ENCODE measurements at places on chromosomes 13 and 19.

- DNase-seq: no peak
These were observed 25.0 kb downstream of the LRCH1 start for GRCh38 chr13:46577696-46578589.

DNA sequence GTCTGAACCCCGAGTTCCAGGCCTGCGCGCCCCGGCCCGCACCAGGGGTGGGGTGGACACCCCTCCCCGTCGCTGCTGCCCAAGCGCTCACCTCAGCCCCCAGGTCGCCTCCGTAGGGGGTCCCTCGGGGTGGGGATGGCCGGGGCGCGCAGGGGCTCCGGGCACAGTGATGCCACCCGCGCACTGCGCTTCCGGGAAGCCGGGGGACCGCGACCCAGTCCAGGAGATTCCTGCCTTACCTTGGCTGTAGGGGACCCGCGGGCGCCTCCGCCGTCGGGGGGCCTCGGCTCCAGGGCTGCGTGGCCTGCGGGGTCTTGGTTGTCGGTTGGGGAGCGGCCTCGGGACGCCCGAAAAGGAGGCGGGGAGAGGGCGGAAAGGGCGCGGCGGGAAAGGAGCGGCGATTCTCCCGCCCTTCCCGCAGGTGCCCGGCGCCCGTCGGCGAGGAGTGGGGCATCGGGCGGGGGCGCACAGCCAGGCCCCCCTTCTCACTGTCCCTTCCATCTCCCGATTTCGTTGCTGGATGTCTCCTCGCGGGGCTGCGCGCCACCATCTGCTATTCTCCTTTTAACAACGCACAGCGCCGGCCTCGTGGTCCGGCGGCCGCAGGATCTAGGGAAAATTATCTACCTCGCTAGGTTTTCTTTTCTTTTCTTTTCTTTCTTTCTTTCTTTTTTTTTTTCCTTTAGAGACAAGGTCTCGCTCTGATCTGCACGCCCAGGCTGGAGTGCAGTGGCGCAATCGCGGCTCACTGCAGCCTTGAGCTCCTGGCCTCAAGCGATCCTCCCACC, at the start of gene KEAP1:
Gene KEAP1 (minus strand): TSS at position 355 of the 788 bp plus-strand sequence. CDS start 3,323 bp downstream, outside the sequence.
- DNase-seq: no peak

DNA sequence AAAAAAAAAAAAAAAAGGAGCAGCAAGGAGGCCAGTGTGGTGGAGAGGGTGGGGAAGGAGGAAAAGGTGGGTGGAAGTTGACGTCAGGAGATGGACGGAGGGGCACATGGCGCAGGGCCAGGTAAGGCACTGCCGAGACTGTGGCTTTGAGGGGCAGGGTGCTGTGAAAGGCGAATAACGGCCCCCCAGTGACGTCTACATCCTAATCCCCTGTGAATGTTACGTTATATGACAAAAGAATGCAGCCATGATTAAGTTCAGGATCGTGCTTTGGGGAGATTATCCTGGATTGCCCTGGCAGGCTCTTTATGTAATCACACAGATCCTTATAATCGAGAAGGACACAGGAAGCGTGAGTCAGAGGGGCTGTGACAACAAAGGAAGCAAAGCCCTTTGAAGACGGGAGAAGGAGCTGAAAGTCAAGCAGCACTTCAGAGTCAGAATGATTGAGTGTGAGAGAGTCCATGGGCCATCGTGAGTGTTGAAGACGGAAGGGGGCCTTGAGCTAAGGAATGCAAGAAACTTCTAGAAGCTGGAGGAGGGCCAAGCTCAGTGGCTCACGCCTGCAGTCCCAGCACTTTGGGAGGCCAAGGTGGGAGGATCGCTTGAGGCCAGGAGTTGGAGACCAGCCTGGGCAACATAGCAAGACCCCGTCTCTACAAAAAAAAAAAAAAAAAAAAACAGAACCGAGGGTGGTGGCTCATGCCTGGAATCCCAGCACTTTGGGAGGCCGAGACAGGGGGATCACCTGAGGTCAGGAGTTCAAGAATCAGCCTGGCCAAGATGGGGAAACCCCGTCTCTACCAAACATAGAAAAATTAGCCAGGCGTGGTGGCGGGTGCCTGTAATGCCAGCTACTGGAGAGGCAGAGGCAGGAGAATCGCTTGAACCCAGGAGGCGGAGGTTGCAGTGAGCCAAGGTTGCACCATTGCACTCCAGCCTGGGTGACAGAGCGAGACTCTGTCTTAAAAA, 13.8 kb upstream of the CEACAM16 start:
- no peak for DNase-seq

- DNase-seq: no peak
These were observed 11.0 kb downstream of the CTU1 start for GRCh38 chr19:51097166-51097738.

DNA sequence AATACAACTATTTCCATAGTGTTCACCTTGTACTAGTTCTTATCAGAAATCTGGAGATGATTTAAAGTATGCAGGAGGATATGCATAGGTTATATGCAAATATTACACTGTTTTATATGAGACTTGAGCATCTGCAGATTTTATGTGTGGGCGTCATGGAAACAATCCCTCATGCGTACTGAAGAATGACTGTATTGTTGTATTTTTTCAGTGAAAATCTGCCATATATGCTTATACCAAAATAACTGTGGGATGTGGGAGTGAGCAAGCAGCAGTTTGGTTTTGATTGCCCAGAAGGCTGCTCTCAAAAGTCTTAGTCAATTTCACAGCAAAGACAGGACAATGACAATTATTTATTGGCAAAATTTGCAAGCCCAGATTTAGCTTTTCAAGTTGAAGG, 238.8 kb upstream of the PCDH20 start:
- no peak for DNase-seq

- DNase-seq: no peak
These were observed 20.3 kb downstream of the ACTN4 start for GRCh38 chr19:38667661-38668171.

GRCh38 chr19:12194827-12195731, 32.2 kb downstream of the ZNF136 start:
- peak; percentile 51 for DNase-seq

- no peak for DNase-seq
These were observed 255.7 kb upstream of the KLHL1 start for GRCh38 chr13:70363991-70364390.

DNA sequence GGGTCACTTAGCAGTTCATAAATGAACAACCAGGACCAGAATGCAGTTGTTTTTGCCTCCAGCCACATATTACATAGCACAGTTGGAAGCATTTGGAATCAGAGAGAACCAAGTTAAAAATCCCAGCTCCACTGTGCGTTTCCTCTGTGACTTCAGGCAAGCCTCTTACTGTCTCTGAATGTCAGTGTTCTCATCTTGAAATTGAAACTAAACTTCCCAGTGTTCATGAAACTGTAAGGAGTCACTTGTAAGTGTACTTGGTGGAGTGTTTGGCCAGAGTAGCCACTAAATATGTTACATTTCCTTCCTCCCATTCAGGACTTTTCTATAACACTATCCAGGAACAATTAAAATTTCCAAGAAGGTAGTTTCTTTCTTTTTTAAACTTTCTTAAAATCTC, 276.8 kb downstream of the KCNRG start:
- no peak for DNase-seq

- DNase-seq: no peak
These were observed 9.8 kb upstream of the LGALS16 start for GRCh38 chr19:39645800-39646411.

DNA sequence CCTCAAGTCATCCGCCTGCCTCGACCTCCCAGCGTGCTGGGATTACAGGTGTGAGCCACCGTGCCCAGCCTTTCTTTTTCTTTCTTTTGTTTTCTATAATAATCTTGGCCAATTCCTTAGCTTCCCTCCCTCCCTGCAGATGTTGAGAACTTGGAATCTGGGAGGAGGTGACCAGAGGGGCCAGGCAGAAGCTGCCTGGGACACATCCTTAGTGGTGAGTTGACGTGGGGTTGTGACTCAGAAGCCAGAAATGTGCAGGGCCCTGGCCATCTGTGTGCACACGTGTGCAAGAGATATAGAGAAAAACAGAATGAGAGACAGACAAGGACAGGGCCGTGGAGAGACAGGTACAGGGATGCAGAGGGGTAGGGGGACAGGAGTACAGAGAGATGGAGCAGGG, 154.3 kb downstream of the SIPA1L3 start:
- DNase-seq: no peak

DNA sequence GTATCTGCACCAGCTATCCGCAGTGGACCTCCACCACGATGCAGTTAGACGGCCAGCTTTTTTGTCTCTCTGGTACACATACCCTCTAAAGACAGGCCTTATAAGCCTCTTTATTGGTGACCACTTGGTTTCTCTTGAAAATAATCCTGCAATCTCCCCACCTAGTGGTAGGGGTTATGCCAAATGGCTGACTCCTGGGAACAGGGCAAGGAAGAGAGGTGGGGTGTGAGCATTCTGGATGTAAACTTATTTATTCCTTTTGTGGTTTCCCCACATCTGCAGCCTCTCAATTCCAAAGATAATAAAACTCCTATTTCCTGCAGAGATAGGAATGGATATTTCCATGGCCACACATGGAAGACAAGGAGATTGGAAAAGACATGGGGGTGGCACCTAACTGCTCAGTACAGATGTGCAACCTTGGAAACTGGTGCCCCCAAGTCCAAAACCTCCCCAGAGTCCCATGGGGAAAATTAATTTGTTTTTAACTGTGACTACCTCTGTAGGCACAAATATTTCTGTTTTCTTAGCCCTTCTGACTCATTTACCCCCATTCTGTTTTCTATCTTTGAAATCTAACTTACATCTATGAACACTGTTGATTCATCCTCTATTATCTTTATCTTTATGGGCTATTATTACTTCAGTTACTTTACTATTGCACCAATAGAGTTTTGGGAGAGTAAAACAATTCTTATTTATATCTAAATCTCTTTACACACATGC, 112.7 kb upstream of the TSHZ3 start:
- no peak for DNase-seq

GRCh38 chr19:7349961-7350711, 1.4 kb downstream of the ARHGEF18 start:
- no peak for DNase-seq

Data from NCI-H1048 (cell line).